Lung (tissue), 17 donors: ENCODE measurements at places on chromosomes 6 and 20.

- DNase-seq, result no peak
Measured at GRCh38 chr6:52049252-52050050, 38.0 kb downstream of the PKHD1 start.

DNA sequence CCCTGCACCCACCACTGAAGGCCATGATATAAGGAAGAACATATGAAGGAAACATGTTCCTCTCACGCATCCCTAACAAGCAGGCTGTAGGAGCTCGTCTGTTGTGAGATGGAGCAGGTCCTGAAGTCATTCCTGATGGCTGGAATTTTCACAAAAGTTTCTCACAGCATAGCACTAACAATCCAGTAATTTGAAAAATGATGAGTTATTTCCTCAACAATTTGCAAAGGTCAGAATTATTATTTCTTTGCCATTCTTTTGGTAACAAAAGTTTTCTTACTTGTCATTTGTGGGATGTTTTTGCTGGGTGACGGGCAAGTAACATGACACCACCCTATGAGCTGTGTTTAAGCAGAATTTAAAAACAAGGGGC is 27.6 kb upstream of the FRMD1 start:
- no peak for DNase-seq

DNA sequence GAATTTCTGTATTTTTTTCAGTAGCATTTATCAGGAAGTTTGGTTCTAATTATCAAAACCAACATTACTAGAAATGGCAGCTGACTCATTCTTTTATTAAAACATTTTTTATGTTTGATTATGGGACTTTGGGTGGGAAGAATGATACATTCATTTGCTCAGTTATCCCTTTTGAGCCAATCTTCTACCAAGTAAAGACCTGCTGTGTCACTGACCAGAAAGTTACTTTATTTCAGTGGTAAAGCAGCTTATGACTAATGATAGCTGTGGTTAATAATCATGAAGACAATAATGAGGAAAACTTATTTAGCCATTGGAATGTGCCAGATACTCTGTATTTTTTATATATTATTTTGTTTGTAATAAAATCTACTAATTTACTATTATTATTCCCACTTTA is 142.3 kb downstream of the FARS2 start:
- no peak for DNase-seq

DNA sequence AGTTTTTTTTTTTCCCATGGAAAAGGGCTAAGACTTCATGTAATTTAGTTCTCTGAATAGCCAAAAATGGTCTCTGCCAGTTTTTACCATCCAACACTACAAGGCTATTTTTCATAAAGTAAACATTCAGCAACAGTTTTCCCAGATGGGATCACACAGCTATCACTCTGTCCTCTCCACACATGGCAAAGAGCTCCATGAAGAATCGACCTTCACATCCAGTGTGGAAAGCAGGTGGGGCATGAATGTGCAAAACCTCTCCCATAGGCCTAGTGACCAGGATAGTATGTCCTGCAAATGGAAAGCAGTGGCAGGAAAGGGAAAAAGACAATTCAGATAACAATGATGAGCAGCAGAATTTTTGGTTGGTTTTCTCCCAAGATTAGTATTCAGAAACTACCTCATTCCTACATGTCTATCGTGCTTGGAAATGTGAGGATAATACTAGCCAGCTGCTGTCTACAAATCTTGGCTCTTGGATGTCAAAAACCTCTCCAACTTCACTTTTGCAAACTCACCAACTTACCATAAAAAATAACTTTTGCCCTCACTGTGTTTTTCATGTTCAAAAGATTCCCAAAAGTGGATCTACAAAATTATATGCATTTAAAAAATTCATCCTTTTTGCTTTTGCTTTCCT is 159.7 kb upstream of the MCHR2 start:
- peak; percentile 16 for DNase-seq

DNA sequence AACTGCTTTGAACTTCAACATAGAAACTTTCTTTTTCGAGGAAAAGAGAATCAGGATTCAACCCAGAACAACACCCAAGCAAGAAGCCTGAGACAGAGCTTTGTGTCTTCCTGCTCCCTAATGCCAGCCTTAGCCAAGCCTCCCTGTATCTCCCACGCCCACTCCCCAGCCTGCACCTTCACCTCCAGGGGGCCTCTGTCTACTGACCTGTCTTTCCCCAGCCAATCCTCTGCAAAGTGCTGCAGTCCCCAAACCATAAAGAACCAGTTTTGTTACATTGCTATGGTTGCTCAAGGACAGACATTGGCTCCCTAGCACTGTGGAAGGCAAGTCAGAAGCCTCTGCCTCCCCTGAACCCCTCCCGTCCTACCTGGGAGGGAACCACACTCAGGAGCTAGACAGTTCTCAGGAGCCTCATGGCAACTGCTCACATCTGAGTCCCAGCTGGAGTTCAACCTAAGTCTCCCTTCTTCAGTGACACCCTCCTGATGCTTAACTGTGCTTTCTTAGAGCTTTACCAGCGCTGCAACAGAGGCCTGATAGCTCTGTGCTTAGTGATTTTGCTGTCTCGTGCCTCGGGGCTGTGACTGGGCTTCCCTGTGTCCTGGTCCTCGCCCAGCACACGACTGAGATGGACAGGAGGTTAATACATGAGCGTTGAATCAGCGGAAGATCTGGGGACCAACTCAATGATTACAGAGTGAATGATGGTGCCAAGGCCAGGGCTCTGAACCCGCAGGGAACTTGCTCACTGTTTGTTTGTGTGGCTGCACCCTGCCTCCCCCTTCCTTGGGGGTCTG is 101.5 kb upstream of the DUSP22 start:
- DNase-seq, result no peak
